ENCODE measurements at places on chromosomes 1 and 21.

GRCh38 chr1:226568975-226569741 is 20.6 kb downstream of the STUM start:
- DNase-seq: no peak

DNA sequence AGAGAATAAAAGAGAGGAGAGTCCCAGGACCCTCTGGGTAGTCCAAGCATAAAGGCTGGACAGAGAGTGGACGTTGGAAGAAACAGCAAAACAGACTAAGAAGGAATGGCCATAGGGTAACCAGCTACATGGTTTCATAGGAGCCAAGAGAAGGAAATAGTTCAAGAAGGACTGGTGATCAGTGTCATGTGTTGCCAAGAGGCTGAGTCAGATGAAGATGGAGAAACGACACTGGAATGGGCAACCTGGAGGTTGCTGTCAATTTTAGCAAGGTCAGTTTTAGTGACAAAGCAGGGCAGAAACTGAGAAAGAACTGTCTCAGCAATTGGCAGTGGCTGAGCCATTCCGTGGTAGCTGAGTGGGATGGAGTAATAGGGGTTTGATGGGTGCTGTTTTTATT is 41.4 kb downstream of the HMGB4 start:
- no peak for DNase-seq

DNA sequence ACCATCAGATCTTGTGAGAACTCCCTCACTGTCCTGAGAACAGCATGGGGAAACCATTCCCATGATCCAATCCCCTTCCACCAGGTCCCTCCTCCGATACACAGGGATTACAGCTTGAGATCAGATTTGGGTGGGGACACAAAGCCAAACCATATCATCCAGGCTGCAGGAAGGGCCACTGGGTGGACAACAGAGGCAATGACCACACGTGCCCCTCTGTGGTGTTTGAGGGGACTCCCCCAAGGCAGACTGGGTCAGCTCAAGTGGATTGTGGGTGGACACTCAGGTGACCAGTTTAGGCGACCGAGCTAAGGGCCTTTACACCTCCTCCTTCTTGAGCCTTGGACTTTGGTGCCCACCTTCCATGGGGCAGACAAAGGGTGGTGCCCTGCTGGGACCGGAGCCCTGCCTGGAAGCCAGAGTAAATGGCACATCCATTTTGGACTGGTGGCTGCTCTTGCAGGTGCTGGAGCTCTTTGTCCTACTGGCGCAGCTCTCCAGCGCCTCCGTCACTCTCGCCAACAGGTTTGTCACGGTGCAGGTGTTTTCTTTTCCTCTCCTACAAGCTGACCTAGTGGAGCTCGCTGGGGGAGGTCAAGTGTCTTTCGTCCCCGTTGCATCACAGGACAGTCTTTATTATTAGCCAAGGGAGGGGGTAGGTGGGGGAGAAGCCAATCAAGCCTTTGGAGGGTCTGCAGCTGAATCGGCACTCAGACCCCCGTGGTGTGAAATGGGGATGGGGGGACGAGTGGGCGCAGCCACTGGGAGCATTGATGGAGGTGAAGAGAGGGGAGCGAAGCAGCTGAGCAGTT is 37.6 kb downstream of the CRYAA start:
- DNase-seq: no peak

DNA sequence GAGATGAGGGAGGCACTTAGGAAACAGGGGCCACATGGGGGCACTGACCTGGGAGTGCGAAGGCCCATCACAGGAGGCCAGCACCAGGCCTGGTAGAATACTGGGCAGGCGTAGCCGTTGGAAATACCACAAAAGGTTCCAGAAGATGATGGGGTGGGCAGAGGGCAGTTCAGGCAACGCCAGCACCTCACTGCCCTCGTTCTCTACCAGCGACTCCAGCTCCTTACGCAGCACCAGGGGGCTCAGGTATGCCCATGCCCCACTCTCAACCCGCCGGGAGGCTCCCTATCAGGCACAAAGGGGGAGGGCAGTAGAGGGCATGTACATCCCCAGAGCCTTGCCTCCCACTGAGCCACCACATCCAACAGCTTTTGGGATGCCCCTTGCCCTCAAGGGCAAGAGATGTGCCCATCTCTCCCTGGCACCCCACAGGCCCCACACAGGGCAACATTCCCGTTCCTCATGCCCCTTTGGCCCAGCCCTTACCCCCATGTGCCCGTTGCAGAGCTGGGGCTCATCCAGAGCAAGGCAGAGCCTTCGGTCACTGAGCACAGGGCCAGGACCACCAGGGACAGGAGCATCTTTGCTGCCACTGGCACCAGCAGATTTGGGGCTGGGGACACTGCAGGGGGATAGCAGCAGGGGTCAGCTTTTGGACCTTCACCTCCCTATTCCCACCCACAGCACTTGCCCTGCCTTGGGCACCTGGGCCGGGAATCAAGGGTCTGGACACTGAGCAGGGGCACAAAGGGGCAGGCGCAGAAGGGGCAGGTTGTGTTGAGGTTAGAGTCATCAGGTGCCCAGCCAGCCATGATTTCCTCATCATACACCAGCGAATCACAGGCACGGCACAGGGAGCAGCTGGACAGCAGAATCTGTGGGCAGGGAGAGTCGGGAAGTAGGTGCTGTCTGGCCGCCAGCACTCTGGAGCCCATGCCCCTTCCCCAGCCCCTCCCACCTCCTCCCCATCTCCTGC is 9.7 kb upstream of the GATAD2B start:
- DNase-seq: no peak

DNA sequence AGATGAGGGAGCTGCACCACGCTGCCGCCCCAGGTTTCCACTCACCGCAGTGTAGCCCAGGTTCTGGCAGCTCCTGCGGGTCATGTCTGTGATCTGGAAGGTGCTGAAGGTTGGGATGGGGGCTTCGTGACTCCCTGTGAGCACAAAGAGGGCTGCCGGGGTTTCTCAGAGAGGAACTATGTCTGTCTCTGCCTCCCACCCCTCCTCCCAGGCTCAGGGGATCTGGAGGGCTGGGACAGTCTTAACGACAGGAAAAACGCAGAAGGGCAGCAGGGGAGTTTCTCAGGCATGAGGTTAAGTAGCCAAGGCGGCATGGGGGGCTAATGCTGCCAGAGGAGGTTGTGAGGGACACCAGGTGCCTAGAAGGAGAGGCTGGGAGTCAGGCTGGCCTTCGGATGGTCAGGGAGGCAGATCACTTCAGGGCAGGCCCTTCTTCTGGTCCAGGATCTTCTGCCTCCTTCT is 656 bp downstream of the SH2D2A start:
- DNase-seq: no peak

DNA sequence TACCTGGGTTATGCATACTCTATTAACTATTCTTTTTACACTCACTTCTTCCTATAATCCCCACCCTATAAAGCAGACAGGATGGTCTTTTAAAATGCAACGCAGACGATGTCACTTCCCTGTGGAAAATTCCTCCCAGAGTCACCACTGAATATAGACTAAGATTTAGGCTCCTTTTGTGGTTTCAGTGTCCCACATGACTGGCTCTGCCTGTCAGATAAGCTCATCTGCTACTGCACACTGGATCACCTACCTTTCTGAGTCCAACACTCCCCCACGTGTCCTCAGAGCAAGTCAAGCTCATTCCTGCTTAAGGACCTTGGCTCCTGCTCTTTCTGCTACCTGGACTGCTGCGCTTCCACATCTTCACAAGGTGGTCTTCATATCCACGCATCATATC is 73.0 kb upstream of the SIPA1L2 start:
- no peak for DNase-seq

DNA sequence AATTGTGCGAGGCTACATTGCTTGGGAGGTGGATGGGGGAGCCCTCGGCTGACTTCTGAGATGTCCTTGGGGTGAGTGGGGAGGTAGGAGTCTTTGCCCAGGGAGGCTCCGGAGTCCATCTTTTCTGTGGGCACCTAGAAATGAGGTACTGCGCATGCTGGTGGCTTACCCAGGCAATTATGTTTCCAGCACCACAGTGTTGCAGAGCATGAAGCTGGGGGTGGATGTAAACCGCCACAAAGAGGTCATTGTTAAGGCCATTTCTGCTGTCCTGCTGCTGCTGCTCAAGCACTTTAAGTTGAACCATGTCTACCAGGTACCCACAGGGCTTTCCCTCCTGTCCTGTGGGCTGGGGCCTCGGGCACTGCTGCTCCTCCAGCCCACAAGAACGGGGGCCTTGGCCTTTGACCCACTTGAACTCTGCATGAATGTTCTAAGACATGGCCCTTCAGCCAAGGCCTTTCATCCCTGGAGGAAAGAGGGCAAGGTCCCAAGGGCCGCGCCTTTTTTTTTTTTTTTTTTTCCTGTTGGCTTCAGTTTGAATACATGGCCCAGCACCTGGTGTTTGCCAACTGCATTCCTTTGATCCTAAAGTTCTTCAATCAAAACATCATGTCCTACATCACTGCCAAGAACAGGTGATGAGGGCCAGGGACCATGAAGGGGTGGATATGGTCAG is 14.6 kb downstream of the STRIP1 start:
- DNase-seq: no peak

GRCh38 chr1:223820515-223820858 is 25.3 kb downstream of the TP53BP2 start:
- DNase-seq: no peak

GRCh38 chr1:59354709-59355337 is 57.9 kb downstream of the FGGY start:
- DNase-seq: no peak

DNA sequence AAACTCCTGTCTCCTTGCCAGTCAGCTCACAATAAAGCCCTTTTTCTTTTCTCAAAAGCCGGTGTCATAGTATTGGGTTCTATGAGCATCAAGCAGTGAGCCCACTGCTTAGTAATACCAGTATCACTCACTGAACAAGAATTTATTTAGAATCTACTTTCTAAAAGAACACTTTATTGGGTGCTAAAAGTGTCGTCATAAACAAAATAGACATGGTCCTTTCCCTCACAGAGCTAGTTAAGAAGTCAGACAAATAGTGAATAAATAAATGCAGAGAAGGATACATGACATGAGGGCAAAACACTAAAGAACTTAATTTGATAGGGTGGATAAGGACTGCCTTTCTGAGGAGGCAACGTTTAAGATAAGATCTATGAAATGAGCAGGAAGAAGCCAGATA is 32.2 kb downstream of the EVI5 start:
- DNase-seq: no peak

DNA sequence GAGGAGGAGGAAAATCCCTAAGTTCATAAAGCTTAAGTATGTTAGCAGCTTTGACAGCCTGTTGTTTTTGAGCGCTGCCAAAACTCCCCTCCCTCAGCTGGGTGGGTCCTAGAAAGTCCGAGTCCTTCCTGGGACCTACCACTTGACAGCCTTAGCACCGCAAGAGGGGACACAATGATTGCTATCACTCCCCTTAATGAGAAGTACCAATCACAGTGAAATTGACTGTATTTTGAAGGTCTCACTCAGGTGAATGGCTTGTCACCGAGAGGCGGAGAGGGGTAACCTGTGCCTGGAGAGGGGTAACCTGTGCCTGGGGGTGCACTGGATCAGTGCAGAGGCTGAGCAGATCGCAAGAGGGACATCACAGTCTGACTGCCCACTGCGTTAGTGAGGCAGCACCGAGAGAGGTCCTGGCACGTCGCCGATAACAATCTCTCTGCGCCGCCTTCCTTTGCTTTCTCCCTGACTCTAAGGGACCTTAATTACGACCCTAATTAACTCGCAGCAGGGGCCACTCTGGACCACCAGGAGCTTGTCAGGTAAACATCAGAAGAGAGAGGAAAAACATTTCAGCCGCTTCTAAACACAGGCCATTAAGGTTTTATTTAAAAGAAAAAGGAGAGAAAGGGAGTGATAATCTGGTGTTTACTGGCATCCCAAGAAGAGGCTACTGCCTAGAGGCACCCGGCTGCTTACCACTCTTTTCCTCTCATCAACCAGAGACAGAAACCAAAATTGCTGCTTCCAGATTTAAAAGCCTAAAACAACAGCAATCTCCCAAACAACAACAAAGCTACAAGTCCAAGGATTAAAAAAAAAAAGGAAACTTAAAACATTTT is 25.7 kb upstream of the KCNK1 start:
- DNase-seq: no peak

GRCh38 chr1:7558041-7558461 is 213.0 kb upstream of the VAMP3 start:
- DNase-seq: no peak

- DNase-seq: no peak
Measured at GRCh38 chr1:64549464-64550239, 79.7 kb downstream of the CACHD1 start.

DNA sequence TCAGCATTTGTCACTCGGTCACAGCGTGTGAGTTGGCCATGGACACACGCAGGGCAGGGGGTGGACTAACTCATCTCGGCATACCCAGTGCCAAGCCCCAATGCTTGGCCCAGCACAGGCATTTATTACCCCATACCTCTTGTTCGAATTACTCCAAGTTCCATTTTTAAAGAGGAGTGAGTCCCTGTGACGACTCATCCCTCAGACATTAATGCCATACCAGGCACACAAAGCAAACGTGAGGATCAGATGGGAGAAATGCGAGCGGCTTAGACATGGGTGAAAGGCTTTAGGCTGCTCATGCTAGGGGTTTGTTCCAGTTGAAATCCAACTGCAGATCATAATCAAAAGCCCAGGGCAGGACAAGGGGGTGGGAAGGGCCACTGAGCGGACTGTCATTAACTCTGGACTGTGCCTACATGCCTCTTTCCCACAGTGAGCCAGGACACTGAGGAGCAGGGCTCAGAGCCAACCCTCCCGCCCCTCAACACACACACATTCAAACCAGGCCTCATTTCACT is 118.5 kb upstream of the NGF start:
- no peak for DNase-seq

DNA sequence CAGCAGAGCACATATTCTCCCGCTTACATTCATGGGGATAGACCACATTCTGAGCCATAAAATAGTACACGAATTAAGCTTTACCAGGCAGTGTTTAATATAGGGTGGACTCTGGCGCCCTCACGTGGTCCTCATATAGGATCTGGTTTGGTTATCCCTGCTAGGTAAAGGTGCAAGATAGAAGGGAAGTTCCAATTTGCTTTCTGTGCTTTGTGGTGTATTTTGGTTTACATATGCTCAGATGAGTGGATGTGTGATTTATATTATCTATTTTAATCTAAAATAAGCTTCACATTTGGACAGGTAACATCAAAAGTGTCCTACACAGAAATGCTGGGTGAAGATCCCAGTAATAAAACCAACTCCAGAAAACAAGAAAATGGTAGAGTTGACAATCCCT is 3.6 kb downstream of the CR1 start:
- peak; percentile 39 for DNase-seq

DNA sequence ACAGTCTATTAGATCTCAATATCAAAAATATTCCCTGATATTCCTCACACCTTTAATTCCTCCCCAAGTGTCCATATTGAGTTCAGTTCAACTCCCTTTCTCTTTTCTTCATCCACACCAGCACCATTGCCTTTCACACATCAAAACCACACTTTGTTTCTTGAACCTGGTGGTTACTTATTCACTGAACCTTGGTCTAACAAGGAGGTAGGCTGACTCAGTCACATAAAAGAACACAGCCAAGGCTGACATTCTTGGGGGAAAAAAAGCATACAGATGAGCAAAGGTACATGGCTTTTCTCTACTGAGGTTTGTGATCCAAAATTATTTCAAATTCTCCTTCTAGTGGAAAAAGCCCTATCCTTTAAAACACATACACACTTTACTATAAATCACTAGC is 131.7 kb upstream of the USH2A start:
- DNase-seq: no peak

- DNase-seq: no peak
Measured at GRCh38 chr1:237679687-237680086, 211.0 kb downstream of the ZP4 start.
